ENCODE measurements at places on chromosomes 6 and 20.

GRCh38 chr6:52283111-52283510 is 1.4 kb downstream of the MCM3 start:
- no peak for DNase-seq

- DNase-seq = no peak
Observed at GRCh38 chr20:48761023-48761785, 66.6 kb downstream of the PREX1 start.

DNA sequence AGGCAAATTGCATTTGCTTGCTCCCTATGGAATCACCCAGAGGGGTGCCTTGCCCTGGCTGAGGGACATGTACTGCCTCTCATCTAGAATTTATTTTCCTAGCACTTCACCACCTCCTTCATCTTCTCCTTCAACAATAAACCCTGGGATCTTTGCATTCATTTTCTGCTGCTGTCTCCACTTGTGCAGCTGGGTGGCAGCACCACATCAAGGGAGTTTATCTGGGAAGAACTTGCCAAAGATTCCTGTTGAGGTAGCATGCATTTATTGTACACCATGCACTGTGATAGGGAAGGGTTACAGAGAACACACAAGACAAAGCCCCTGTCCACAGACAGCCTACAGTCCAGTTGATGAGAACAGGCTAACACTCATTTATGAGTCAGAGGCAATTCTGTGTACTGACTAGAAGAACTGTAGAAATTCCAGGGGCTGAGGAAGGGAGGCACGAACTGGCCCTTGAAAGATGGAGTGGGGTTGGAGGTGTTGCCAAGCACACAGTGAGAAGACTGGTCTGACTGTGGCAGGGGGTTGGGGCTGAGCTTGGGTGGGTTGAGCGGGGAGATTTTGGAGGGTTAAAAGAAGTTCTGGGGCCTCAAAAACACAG is 17.5 kb downstream of the C20orf173 start:
- no peak for DNase-seq

GRCh38 chr6:141158740-141159139 is 974.0 kb upstream of the GJE1 start:
- DNase-seq = no peak

GRCh38 chr20:33552519-33552918 is 62.6 kb downstream of the CBFA2T2 start:
- no peak for DNase-seq

- DNase-seq = no peak
Observed at GRCh38 chr6:133567636-133568035, 321.3 kb upstream of the TCF21 start.

DNA sequence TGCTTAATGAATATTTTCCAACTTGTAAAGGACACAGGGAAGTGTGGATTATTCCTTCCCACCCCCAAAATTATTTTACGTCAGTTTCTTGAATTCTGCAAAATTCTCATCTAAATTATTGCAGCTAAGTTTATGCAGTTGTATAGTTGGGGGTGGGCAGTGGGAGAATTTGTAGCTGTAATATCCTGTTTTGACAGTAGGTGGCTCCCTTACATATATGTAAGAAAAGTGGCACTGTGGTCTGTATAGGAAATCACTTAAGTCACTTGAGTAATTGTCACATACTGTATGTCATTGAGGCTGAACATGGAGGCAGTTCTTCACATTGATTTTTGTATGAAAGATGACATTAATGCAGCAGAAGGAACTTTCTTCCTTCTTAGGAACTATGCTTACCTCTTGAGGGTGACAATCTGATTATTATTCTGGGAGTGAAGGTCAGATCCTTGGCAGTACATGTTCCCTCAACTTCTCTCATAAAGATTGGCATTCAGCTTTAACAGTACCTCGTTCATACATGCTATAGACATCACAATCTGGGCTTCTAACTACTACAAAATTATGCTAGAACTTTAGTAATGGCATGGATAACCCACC is 14.6 kb upstream of the CFAP206 start:
- no peak for DNase-seq

DNA sequence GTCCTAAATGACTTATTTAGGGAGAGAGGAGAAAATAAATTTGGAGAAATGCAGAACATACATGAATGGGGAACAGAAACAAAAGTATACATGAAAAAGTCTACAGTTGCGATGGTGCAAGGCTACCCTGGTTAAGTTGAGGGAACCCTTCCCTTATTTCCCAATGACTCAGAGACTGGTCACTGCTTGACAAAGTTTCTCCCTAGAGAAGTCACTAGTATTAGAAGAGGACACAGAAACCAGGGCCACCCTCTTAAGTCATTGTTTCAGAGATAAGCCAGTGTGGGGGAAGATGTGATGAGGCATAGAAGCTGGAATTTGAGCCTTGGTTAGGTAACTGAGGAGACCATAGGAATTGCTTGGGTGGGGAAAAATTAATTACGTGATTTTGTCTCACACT is 24.4 kb upstream of the EDN1 start:
- DNase-seq = peak; percentile 58

DNA sequence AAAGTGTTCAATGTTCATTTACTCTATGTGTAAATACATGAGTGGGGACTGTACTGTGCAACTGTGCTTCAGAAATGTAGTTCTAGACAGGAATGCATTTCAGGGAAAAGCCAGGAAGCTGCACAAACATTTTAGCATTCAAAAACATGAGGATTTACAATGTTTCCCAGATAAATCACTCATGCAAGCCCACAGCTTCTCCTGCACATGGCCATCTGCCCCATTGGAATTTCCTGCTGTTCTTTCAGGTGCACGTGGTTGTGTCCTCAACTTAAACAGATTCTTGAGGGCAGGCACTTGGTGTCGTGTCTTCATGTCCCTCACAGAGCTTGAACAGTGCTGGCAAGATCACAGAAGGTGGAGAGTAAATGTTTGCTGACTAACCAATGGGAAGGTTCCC is 101.5 kb downstream of the UNC5CL start:
- no peak for DNase-seq

DNA sequence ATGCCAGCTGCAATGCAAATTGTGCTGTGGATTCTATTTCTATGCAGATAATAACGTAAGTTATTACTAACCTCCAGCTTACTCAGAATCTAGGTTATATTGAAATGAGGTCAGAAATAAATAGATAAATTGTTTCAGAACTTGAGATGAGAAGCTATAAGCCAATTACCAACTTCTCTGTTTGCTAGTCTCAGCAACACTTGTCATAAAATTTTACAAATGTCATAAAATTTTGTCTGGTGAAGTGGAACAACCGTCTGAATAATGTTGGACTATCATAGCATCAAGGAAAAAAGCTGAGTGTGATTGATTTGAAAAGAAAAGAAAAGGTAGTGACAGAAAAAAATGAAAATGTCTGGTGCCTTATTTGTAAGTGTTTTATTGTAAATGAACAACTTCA is 36.7 kb downstream of the COL9A1 start:
- no peak for DNase-seq

DNA sequence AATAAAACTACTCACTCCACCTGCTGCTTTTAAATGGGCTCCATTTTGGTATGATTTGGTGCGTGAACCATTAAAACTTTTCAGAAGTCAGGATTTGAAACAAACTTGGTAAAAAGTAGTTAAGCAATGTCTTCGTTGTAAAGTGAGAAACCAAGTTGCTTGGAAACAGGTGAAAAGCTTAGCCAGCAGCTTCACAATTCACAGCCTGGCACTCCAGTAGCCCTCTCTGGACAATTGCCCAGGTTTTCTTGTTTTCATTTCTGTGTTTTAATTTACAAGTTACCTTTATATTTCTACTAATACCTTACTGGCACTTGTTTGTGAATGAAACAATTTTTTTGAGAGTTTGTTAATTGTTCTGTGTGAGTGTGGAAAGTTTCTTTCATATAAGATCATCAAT is 12.8 kb downstream of the NT5E start:
- DNase-seq = no peak

DNA sequence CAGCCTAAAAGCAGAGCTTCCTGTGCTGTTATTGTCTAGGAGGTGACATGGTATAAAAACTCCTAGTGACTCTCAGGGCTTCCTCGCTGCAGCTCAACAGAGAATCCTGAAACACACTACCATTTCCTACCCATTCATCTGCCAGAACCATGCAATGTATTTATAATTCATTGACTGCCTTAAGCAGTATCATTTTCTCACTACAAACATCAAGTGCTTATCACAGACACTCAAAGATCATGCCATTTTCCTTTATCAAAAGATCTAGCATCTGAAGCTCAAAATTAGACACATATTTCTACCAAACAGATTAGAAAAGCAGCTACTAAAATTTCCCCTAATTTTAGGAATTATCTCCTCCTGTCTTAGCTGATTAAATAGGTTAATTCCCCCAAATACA is 70.4 kb upstream of the IPCEF1 start:
- DNase-seq = no peak

DNA sequence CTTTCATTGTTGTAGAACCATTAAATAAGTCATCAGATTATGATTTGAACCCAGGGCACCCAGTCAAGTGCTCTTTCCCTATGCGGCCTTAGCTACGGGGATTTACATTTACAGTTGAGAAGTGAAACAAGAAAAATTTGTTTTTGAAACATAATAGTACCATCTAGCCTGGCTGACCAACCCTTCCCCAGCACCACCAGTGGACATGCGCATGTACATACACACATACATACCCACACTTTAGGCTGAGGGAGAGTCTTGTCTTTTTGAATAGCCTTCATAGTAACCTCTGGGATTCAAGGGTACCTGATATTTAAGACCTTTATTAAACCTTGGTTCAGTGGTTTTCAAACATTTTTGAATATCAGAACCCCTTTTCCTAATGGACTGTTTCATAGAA is 33.8 kb downstream of the SCAND1 start:
- DNase-seq = no peak
